ENCODE measurements at places on chromosomes 1 and 21.
A peak's percentile ranks its signal among the peaks of the same experiment; 100 is the strongest.

DNA sequence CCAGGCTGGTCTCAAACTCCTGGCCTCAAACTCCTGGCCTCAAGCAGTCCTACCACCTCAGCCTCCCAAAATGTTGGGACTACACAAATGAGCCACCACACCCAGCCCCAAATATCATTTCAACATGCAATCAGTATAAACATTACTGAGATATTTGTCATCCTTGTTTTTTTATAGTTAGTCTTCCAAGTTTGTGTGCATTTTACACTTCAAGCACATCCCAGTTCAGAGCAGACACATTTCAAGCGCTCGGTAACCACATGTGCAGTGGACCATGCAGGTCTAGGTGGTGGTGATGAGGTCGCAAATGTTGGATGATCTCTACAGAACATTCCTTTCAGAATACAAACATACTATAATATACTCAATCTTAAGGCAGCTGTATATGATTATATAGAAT is 23.8 kb upstream of the APP start:
- DNase-seq = no peak

DNA sequence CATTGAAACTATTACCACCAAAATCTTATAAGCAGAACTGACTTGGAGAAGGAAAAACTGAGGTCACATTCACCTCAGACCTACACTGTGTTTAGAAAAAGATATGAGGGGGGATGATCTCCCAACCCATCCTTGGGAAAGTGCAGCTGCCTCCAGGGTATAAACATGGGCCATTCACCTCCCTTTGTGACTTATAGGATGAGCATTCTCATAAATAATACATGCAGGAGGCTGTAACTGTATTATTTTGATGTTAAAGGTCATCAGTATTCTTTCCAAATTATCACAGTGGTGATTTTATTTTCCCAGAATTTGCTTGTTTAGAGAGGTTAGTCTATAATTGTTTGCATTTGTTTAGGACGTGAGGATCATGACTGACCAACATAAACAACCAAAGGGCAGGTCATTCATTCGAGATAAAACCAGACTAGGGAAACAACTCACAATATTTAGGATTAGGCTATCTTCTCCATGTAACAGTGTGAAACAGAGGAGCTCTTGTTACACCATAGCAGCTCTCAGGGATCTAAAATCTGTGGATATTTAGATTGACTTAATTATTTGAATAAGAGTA is 109.2 kb upstream of the NR5A2 start:
- no peak for DNase-seq

DNA sequence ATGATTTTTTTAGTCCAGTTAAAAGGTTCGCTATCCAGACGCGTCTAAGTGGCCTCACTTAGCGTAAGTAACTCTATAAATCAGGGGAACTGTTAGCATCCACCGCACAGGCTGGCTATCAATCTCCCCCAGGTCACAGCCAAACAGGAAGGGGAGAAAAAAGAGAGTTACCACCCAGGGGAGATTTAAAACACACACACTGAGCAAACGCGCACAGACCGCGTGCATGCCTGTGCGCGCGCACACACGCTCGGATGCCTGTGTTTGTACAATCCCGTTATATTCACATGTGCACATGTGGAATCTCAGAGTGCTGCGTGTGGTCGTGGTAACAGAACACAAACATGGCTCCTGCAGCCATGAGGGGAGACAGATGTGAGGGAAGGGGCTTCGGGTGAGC is 125.4 kb downstream of the CASZ1 start:
- no peak for DNase-seq

GRCh38 chr1:246365708-246366107 is 141.4 kb downstream of the SMYD3 start:
- no peak for DNase-seq

DNA sequence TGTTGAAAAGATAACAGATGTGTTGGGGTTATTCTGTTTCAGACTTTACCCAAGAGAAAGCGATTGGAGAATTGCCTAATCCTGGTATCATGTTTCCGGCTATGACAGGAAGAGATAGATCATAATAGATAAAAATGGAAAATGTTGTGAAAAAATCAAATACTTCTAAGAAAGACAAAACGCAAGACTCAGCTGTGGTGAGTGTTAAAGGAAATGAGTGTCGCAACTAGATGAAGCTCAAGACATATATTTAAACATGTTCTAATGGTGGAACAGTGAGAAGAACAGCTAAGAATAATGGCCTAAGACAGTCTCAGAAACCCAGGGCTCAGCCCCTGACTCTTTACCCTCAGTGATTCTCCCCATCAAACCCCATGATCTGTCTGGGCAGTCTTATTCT is 426.7 kb upstream of the RUNX1 start:
- peak; percentile 12 for DNase-seq

DNA sequence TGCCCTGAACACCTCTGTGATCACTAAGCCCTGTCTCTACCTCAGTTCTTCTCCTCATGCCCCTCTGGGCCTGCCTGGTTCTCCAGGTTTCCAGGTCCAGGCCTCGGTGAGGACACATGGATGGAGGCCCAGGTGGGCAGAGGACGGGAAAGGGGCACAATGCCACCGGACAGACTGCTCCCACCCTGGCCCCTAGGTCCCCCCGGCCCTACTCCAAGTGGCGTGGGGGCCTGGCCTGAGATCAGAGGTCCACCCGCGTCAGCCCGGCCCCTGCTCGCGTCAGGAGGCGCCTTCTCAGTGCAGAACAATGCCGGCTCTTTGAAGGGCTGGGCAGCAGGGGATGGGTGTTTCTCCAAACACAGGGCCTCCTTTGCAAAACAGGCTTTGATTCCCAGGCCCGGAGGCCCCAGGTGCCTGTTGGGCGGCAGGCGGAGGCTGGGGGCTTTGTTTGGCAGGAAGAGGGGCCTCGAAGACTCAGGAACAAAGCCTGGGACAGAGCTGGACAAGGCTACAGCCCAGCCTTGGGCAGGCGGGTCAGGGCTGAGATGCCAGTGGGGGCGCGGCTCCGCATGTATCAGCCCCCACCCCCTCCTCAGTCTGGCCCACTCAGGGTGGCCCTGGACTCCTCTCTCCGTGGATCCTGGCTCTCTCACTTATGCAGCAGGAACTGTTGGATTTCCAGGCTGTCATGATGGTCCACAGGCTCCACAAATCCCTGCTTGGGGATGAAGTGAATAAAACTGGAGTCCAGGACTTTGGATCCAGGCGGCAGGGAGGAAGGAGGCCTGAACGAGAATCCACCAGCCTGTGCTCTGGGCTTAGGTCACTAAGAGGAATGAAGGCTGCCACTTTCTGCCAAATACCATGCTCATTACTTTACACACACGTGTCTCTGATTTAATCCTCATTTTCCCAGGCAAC is 77.4 kb upstream of the SLC2A1 start:
- DNase-seq = no peak

GRCh38 chr1:70674941-70675685 is 264.0 kb downstream of the CTH start:
- no peak for DNase-seq

GRCh38 chr1:53409695-53410094 is 49.5 kb upstream of the DMRTB1 start:
- no peak for DNase-seq
